PC-3 (cell line): ENCODE measurements at places on chromosomes 2 and 18.

DNA sequence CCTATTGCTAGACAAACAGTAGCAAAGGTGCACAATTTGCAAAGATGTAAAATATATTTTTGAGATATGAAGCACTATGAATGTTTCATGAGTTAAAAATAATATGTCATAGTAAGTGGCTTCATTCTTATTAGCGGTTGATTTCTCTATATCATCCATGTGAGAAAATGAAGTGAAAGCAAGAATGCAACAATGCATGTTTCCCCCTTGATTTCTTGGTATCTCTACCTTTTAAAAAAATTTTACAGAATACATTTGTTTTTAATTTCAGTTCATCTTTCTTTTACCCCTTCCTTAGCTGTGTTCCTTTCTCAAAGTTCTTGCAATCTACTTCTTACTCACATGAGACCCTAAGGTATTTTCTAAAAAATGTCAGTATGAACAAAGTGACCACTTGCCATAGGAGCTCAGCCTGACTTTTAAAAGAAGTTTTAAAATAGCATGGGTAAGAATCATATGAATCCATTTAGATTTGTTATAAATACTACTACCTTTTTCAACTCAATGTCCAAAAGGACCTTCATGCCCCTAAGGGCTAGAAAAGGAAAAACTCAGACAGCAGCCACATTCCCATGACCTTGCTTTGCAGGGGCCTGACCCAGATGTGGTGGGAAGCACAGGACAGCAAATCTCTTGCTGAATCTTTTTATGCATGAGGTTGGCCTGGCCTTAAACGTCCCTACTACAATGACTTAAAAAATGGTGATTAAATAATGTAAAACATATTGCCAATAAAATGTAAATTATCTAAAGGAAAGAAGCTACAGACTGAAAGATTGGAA lies 14.8 kb upstream of the SLC38A11 start:
- DNase-seq: no peak

DNA sequence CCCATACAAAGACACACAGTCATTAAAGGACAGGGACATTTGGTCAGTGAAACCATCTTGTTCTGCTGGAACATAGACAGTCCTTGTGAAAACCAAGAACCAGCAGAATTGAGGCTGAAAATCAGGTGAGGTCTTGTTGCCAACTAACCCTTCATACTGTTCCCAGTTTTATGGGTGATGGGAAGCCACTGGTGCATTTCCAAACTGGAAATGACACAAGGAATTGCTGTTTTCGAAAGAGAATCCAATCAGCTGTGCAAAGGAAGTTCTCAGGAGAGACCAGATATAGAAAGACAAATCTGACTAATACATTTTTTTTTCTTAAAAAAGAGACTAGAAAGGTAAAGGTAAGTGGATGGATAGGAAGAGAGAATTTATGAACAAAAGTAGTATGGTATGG lies 948.2 kb downstream of the TSN start:
- no peak for DNase-seq

DNA sequence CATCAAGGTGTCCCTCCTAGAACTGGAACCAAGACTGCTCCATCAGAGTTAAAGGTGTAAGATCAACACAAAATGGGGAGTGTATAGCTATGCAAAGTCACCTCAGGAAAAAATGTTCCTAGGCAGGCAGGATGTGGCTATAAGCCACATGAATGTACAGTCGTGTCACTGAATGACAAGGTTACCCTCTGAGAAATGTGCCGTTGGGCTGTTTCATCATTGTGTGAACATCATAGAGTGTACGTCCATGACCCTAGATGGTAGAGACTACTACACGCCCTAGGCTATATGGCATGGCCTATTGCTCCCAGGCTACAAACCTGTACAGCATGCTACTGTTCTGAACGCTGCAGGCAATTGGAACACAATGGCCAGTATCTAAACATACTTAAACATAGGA lies 24.5 kb downstream of the TYMS start:
- no peak for DNase-seq

GRCh38 chr18:58569490-58569911 lies 59.4 kb downstream of the ALPK2 start:
- no peak for DNase-seq

- peak; percentile 3 for DNase-seq
These were observed 567.6 kb downstream of the PLCL1 start for GRCh38 chr2:198371921-198372543.

GRCh38 chr2:168120730-168121129 lies 126.7 kb downstream of the STK39 start:
- peak; percentile 22 for DNase-seq

DNA sequence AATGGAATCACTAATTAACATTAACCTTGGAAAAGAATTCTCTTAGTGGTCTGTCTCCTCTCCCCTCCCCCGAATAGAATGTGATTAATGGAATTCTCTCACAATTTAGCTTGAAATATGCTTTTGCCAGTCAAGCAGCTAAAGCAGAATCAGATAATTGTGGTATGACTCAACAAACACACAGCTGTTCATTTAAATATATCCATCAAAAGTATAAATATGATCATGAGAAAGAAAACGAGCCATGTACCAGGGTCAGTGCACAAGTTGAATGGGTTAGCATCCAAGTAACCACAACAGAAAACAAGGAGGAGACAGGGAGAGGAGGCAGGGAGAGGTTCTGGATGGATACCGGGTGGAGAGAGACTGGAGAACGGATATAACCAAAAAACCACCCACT lies 66.9 kb downstream of the ACVR1 start:
- DNase-seq: no peak

DNA sequence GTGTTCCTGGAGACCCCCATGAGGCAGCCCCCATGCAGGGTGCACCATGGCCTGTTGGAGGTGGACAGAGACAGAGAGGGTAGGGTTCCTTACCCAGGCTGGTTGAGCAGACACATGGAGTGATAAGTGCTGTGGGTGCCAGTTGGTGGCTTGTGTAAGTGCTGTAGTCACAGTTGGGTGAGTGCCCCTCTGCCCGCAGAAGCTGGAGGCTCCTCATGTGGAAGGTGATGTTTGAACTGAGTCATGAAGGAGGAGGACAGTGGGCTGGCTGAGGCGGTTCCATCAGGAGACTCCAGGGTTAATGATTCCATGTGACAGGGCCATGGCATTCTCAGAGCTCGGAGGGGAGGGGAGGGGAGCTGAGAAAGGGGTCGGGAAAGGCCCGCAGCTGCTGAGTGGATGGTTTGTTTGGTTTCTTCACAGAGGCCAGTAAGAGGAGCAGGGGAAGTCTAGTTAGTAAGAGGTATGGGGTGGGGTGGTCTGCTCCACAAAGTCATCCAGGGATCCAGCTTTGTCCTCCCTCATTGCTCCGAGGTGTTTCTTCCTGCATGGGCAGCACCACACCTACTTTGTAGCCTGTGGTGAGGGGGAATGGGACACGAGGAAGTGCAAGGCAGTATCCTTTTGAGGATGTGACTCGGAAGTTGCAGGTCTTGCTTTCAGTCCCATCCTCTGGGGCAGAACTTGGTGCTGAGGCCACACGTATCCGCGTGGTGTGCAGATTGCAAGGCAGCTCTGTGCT lies 13.6 kb downstream of the IMPA2 start:
- peak; percentile 81 for DNase-seq

DNA sequence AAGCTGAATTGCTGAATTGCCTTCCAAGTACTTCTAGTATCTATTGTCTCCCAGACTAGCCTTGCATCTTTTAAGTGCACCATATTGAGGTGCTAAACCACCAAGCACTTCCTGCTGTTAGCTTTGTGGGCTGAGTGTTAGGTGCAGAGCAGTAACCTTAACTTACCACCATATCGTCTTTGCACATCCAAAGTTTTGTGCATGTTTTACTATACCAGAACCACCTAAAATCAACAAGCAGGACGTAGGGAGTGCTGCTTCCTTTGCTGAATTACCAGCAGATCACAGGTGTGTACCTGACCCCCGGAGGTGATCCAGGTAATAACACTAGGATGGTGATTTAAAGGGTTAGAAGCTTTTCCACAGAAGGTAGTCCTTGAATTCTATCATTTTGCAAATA lies 359.9 kb upstream of the HNRNPA3 start:
- DNase-seq: no peak

DNA sequence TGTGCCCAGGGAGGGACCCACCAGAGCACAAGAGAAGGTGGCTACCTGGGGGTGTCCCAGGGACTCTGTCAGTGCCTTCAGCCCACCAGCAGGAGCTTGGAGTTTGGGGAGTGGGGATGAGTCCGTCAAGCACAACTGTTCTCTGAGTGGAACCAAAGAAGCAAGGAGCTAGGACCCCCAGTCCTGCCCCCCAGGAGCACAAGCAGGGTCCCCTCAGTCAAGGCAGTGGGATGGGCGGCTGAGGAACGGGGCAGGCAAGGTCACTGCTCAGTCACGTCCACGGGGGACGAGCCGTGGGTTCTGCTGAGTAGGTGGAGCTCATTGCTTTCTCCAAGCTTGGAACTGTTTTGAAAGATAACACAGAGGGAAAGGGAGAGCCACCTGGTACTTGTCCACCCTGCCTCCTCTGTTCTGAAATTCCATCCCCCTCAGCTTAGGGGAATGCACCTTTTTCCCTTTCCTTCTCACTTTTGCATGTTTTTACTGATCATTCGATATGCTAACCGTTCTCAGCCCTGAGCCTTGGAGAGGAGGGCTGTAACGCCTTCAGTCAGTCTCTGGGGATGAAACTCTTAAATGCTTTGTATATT lies 14.0 kb downstream of the ITM2C start:
- DNase-seq: no peak

DNA sequence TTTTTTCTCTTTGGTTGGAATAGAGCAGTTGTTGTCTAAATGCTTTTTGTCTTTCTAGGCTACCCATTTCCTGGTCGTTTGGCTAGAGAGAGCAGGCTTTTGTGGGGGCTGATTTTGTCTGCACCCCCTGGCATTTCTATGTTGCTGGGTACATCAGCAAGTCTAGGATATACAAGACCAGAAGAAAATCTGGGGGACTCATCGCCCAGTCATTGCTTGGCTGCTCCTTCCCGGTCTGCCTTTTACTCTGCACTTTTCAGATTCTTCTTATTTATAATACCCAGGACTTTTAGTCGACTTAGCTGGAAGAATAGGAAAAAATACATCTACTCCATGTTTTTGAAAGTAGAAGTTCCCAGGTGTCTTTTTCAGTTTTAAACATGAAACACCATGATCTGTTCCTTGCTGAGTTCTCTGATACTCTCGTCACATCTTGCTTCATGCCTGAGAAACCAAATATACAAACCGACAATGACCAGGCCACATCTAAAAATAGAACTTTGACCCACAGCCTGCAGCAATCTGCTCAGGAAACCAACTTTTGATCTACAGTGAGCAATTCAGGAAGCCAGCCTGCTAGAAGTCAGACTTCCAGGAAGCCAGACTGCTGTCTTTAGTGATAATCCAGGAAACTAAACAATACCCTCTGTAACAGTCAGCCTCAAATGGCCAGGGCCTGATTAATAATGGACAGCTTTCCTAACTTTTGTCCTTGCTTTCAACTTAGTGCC lies 163.8 kb upstream of the MEX3C start:
- DNase-seq: peak; percentile 1

DNA sequence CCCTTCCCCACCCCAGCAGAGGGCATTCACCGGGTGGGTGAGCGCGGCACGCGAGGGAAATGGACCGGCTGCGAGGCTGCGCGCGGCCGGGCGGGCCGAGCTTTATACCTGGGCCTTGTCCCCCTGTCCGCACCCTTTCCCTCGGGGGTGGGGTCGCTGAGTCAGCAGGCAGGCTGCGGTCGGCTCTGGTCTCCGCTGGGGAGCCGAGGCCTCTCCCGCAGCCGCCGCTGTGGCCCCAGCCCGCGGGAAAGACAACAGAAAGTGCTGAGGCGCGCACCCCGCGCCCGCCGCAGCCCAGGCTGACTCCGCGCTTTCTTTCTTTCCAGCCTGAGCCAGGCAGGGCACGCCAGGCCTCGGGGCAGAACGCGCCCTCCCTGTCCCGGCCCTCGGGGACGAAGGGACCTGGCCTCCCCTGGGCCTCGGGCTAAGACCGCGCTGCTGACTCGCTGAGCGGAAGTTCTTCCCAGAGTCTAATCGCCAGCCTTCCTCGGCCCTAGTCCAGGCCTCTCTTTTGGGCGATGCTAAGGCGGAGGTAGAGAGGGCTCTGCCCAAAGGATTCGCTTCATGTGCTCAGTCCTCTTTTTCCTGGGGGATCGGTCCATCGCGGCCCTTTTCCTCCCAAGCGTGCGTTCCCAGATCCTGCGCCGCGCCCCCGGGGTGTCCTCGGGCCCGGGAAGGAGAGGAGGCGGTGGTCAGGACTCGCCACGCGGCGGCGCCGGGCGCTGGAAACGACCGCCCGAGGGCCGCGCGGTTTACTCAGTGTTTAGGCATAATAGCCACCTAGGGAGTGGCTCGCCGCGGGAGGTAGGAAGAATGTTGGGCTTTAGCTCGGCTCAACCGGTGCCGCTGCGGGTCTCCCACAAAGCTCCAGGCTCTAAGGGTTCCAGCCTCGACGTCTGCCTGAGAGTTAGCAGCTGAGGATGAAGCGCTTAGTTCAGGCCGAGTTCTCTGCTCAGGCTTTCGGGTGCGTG lies at the start of gene CRYBA2:
CRYBA2 (minus strand) TSS at position 78 of the 971 bp plus-strand sequence. CDS start 246 bp downstream, outside the sequence.
- peak; percentile 61 for DNase-seq

- no peak for DNase-seq
These were observed 1960.2 kb downstream of the SUCLG1 start for GRCh38 chr2:82498777-82499443.
